Fibroblast of lung (primary cell): ENCODE measurements at places on chromosomes 4 and X. TPM values are rescaled to one million over a fixed set of nuclear protein-coding genes. Genes with fewer than 3 reads are reported as not detected.

The POU4F2 gene
- total RNA-seq, result not detected in 2 replicates

The BMPR1B gene
- 0.17 and 0.26 TPM in 2 replicates for total RNA-seq

The GPR119 gene
- total RNA-seq, result not detected in 2 replicates

The FGG gene
- not detected in 2 replicates for total RNA-seq

The TREX2 gene
- 1.8 and 3.1 TPM in 2 replicates for total RNA-seq

The AP1S2 gene
- total RNA-seq, result 32.6 and 71.8 TPM in 2 replicates

GRCh38 chr4:100539706-100540105 lies 21.9 kb upstream of the EMCN start:
- DNase-seq, result no peak

- DNase-seq, result no peak
Observed at GRCh38 chr4:3704669-3705068, 61.5 kb upstream of the ADRA2C start.

- peak; percentile 71 for DNase-seq
Observed at GRCh38 chrX:38882894-38883626, 81.8 kb downstream of the MID1IP1 start.

- DNase-seq, result no peak
Observed at GRCh38 chrX:47061238-47061919, 16.9 kb upstream of the RGN start.

GRCh38 chr4:6377626-6378492 lies 94.6 kb downstream of the PPP2R2C start:
- DNase-seq, result no peak

- peak; percentile 36 for DNase-seq
Observed at GRCh38 chrX:134679221-134679620, 20.9 kb upstream of the PLAC1 start.

DNA sequence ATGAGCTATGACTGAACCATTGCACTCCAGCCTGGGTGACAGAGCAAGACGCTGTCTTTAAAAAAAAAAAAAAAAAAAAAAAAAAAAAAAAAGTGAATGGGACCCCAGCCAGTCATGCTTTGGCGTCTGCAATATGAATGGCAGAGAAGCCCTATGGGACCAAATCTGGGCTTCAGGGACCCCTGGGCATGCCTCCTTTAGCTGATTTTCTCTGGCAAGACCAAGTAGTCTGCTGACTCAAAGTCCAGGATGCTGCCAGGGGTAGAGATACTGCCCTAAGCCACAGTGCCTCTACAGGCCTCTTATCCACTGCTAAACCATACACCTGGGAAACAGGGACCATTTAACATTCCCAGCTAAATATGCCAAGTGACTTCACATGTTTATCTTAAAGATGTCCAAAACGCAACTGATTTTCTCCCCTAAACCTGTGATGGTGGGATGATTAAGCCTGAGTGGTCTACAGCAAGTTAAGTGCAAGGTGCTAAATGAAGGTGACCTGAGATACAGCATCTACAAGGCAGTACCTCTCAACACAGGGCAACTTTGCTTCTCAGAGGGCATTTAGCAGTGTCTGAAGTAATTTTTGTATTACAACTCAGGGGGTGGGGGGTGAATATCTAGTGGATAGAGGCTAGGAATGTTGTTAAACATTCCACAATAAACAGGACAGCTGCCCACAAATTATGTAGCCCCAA lies 5.8 kb downstream of the RPS4X start:
- no peak for DNase-seq

DNA sequence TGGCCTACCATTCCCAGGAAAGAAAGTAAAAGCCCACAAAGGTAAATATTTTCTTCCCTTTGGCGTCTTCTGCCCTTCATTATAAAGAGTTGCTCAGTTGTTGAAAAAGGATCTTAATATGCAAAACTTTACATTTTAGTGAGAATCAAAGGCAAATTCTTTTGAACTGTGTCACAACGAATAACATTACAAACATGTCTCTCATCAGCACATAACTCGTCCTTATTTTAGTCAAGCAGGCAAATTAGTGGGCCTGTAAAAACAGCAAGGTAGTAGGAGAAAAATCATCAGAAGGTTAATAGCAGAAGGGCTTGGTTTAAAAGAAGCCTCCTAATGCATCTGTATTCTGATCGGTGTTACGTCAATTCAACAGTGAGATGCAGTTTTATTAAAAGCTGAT lies 647.3 kb upstream of the DIPK2B start:
- peak; percentile 58 for DNase-seq

GRCh38 chrX:150940844-150941495 lies 42.2 kb upstream of the HMGB3 start:
- DNase-seq, result no peak

GRCh38 chr4:113659127-113659526 lies 102.4 kb downstream of the CAMK2D start:
- DNase-seq, result no peak

GRCh38 chr4:172068506-172068905 lies 255.3 kb downstream of the GALNTL6 start:
- no peak for DNase-seq
